ENCODE measurements at places on chromosomes 12 and 14.
A peak's percentile ranks its signal among the peaks of the same experiment; 100 is the strongest.

DNA sequence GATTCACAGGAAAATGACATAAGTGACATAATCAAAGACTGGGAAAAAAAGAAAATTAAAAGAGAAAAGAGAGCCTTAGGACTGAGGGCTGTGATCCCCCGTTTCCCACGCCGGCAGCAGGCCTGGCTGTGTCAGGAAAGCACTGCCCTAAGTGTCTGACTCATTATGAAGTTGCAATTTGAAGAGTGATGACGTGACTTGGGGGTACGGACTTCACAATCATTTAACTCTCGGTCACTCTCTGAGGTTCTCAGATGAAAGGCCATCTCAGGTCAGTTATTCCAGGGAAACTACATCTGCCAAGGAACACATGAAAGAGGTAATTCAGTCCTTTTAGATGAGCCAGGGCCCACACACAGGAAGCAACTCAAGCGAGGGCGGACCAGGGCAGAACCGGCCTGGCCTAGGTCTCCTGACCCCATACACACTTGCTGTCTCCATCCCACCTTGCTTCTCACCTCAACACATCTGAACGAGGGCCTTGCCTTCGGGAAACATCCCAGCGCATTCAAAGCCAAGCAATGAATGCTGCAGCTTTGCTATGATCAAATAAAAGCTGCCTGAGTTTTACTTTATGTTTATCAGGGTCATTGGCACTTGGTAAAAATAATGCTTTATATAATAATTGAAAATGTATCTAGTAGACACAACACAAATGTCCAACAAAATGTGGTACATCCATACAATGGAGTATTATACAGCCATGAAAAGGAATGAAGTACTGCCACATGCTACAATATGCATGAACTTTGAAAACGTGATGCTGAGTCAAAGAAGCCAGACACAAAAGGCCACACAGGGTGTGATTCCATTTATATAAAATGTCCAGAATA lies 2.7 kb downstream of the SSH1 start:
- peak; percentile 99 for DNase-seq

GRCh38 chr12:117090816-117091711 lies 8.2 kb downstream of the TESC start:
- DNase-seq: no peak

DNA sequence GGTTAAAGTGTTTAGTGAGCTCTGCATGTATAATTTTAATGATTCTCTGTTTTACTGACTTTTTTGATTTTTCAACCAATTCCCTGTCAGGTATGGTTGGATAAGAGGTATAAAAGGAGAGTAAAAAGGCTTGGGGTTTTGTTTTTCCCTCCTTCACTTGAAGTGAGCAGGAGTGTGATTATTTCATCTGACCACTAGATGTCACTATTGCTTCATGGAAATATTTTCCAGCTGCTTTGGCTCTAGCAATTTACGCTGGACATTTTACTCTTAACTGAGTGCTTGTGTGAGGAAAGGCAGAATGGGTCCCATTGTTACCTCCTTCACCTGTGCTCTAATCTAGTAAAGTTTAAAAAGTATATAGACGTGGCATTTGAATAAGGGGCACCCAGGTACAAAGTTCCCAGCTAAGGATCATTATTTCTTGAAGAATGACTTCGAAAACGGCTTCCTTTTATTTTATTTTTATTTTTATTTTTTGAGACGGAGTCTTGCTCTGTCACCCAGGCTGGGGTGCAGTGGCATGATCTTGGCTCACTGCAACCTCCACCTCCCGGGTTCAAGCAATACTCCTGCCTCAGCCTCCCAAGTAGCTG lies 66.5 kb downstream of the TBC1D30 start:
- peak; percentile 70 for DNase-seq

DNA sequence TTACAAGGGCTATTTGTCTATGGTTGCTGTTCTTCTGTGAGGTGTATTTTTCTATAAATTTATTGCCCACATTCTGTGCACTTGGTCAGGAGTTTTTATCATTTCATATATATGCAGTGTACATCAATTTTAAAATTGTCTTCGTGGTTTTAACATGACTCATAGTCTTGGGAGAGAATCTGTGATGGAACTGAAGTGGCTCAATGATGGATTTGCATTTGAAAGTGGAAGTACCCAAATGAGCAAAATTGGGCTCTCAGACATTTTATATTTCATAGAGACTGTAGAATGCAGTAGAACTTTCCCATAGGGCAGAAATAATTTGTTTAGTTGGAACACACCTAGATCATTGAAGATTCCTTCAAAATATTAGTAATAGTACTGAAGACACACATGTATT lies 1.9 kb upstream of the SCFD1 start:
- peak; percentile 72 for DNase-seq

DNA sequence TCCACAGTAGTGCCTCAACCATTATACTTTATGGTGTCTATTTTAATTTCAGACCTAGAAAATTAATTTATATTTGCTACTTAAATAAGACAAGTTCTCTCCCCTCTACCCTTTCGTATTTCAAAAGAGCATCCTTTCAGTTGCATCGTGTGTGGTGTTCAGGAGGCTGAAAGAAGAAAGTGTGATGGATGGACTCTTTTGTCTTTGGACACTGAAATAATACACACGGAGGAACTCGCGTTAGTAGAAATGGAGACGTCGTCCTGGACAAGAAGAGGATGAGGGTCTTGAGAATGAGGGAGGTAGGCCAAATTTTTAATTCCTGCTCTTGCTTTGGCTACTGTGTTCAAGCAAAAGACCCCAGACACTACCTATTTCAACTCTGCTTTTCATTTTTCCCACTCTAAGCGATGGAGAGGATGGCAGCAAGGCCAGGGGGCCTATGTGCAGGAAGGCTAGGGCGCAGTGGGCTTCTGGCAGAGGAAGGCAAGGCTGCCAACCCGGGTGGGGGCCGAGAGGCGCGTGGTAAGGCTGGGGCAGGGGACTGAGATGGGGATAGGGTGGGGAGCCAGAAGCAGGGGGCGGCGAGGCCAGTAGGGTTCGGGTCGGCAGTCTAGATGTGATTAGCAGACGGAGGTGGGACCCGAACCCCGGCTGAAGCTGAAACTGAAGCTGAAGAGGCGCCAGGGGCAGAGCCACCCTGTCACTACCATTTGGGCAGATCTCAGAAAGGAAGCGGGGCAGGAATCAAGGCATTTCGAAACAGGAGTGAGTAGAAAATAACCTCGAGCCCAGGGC lies 722 bp downstream of the TMED8 start:
- peak; percentile 36 for DNase-seq

- no peak for DNase-seq
Measured at GRCh38 chr12:125552295-125552694, 487.1 kb downstream of the AACS start.

- DNase-seq: peak; percentile 74
Measured at GRCh38 chr14:104968153-104968527, 10.0 kb downstream of the AHNAK2 start.

GRCh38 chr12:120760349-120761254 lies 35.0 kb downstream of the ACADS start:
- no peak for DNase-seq

- DNase-seq: no peak
Measured at GRCh38 chr14:23378612-23379220, 1.9 kb downstream of the CMTM5 start.

DNA sequence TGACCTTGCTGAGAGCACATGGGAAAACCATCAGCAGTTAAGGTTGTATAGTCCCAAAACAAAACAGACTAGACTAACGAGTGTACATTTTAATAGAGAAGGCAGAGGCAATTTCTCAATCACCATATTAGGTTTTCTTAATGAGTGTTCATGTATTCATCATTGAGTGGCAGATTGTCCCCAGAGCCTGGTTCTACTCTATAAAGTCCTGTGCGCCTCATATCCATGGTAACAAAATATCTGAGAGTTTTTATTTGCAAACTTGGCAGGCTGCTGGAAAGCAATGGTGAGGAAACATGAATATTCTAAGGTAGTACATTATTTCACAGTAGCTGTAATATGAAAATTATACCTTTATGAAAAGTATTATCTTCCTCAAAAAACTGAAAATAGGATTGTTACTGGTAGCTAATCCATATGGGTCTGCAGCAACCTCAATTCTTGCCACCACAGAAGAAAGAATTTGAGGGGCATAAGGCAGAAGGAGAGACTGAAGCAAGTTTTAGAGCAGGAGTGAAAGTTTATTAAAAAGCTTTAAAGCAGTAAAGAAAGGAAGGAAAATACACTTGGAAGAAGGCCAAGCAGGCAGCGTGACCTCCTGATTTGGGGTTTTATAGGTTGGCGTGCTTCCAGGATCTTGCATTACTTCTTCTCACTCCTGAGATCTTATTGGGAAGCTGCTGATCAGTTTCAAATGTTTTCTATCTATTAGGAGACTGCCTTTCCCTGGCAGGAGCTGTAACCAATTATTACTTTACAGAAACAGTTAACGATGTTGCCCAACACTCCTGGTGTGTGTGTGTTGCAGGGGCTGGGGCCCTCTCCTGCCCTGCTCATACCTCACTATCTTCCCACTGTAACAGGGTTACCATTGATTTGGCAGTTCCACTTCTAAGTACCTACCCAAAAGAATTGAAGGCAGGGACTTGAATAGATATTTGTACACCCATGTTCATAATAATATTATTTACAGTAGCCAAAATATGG lies 154.0 kb upstream of the NUDT4 start:
- peak; percentile 46 for DNase-seq

DNA sequence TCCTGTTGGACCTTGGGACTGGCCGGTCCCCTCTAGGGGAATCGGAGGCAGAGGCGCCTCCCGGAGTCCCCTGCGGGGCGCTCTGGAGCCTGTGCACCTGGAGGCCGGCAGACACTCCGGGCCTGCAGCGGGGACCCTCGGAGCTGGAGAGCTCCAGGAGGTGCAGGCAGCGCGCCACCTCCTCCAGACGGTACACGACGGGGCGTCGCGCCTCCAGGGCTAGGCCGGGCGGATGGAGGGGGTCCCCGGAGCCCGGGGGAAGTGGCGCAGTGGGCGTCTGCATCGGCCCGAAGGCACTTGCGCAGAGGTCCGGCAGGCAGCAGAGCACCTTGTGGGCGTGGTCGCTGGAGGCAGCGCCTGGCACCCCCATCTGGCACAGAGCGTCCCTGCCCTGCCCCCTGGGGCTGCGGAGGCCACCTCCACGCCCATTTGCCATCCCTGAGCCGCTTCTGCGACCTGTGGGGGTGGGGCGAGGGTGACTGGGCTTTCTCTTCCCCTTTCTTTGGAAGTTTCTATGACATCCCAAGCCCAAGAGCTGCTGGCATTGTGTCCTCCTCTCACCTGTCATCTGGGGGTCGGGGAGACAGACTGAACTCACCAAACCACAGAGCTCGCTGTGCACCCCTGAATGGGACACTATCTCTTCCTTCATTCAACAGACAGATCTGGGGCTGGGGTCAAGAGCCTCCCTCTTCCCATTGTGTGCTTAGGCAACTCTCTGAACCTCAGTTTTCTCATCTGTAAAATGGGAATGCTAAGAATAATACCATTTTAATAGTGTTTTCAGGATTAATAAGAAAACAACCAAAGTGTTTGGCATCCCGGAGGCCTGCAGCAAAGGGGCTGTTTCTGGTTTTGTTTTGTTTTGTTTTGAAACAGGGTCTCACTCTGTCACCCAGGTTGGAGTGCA lies 37.5 kb upstream of the CORO1C start:
- no peak for DNase-seq

- DNase-seq: no peak
Measured at GRCh38 chr12:27425306-27425705, 21.2 kb upstream of the SMCO2 start.

- DNase-seq: no peak
Measured at GRCh38 chr12:11767798-11768197, 118.3 kb downstream of the ETV6 start.

- peak; percentile 30 for DNase-seq
Measured at GRCh38 chr12:119843100-119843499, 34.0 kb downstream of the CIT start.

DNA sequence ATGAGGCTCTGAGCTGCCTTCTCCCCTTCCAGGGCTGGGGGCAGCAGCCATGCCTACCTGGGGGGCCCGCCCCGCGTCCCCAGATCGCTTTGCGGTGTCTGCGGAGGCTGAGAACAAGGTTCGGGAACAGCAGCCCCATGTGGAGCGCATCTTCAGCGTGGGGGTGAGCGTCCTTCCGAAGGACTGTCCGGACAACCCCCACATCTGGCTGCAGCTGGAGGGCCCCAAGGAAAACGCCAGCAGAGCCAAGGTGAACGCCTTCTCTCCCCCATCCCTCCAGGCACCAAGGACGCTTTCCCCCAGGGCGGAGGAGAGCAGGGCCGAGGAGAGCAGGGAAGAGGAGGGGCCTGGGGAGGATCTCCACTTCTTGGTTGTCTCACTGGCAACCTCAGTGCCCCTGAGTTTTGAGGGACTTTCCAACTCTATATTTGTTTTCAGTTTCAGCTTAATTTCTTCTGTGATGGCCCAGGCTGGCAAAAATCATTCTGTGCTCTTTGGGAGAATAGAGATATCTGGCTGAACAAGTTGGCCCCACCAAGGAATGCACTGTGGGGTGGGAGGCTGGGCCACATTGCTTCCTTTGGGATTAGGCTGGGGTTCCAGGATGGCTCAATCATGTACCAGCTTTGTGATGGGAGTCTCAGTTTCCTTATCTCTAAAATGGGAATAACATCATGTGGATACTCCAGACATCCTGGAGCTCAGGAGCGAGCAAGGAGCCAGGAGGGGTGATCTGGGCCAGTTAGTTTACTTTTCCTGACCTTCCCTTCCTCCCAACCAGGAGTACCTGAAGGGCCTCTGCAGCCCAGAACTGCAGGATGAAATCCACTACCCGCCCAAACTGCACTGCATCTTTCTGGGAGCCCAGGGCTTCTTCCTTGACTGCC lies 1.2 kb downstream of the KHNYN start:
- DNase-seq: peak; percentile 70

Data from EH (cell line).